Islet precursor cell (in vitro differentiated cells): ENCODE measurements at places on chromosomes 2 and 18.

GRCh38 chr2:171004363-171004762, 75.3 kb downstream of the GORASP2 start:
- no peak for DNase-seq

DNA sequence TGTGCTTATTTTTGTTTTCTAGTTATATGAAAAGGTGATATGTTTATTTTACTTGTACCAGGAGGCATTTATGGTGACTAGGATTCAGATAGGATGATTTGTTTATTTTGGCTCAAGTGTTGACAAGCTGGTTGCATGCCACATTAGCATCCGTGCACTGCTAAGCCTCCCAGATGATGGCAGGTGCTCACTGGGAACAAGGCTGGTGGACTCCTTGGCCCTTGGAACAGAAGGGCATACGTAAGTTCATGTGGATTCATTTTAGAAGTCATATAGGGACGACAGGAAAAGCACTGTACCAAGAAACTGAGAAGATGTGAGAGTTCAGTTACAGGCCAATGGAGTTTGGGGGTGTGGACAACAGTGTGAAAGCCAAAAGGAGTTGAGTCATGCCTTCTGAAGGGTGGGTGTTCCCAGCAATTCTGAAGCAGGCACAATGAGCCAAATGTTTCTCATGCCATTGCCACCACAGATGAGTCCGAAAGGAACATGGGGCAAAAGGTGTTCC, 166.2 kb downstream of the PHLPP1 start:
- DNase-seq: peak; percentile 78

GRCh38 chr2:241009601-241010530, 11.4 kb downstream of the SNED1 start:
- peak; percentile 86 for DNase-seq

- DNase-seq: no peak
Measured at GRCh38 chr2:10908195-10908594, 3.5 kb upstream of the KCNF1 start.

DNA sequence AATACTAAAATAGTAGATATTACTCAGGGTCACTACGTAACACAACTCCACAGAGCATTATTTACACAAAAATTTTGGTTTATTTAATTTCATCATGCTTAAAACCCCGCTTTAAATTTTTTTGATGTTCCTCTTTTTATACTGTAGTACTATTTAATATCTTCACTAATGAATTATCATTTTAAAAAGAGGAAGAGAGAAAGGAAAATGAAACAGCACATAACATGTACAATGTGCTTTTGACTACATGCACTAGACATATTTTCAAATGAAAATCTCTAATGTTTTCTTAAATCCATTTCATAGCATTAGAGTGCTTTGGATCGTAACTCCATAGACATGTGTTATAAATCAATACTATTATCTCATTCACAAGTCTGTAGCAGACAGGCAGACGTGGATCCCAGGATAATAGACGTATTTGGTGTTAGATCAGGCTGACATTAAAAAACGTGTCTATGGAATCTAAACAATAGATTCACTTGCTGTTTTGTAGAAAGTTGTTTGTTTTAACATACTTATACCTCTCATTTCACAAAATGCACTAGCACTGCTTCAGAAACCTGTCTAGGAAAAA, 897.0 kb downstream of the CPS1 start:
- no peak for DNase-seq
